ENCODE measurements at places on chromosomes 2 and 18.

DNA sequence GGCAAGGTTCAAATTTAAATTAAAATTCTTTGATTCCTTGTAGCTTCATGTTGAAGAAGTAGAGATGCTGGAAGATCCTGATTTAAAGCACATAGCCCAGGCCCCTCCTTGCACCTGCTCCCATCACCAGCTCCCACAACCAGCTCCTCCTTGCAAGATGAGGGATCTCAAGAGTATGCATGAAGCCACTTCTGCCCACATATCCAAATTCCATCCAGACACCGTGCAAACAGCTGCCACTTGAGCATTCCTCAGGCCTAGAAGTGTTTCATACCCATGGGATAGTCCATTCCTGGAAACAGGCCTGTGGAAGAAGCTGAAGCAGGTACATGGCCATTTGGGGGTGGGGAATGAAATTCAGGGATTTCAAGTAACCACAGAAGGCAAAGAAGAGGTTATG is 32.4 kb upstream of the ITPRID2 start:
- DNase-seq: no peak

DNA sequence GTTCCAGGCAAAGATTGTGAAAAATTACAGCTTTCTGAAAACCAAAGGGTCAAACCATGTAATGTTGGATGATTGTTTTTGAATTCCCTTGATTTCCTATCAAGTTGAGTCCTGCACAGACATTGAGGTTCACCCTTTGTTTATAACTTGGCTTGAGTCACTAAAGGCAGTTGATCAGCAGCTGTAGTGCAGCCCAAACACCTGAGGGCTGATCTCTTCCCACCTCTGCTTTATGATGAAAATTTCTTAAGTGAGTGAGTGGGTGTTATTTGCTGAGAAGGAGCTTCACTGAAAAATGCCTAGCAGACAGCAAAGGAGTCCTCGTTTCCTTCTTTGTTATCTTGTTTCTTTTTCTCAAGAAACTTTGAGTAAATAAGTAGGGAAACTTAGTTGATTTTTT is 31.9 kb upstream of the BMPR2 start:
- no peak for DNase-seq

DNA sequence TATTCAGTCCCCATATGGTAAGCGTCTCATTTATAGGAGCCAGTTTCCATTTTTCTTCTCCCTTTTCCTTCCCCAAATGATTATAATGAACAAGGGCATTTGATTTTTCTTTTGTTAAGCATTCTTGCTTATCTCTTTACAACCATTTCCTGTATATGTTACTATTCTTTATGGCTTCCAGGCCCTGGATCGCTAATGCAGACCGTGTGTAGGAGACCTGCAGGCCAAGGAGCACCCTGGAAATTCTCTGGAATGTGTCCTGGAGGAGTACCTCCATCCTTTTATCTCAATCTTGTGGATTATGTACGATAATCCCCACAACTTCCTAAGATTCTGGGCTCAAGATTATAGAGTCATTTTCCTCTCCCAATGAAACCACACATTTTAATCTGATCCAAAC is 439.6 kb upstream of the MMADHC start:
- DNase-seq: no peak

DNA sequence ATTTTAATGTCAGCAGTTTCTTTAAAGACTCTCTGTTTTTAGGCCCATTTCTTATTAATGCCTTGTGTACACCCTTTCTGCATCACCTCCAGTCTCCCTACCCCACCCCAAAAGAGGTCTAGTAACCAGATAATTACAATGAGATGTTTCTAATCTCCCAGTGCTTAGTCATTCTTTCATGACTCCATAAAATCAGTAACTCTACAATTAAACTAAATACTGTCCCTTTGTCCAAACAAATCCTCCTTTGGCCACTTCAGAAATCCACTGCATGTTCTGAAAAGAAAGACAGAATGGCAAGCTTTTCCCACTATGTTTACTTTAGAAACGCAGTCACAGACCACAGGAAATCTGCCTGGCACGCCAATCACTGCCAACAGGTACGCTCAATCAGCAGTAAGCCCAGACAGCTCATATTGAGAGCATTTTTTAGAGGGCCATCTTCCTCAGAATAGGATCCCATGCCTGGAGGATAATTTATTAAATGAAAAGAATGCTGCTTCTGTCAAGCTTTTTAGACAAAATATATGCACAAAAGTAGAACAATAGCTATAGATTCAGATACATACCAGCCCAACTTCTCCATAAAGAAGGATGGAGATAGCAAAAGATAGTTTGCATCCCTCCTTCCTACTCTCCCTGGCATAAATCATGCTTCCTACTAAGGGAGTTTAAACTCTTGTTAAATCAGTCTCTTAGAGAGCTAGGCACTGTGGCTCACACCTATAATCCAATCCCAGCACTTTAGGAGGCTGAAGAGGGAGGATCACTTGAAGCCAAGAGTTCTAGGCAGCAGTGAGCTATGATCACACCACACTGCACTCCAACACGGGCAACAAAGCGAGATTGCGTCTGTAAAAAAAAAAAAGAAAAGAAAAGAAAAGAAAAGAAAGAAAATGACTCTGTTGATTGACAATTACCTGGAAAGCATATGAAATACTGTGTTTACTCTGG is 14.6 kb downstream of the CLASP1 start:
- DNase-seq: no peak

DNA sequence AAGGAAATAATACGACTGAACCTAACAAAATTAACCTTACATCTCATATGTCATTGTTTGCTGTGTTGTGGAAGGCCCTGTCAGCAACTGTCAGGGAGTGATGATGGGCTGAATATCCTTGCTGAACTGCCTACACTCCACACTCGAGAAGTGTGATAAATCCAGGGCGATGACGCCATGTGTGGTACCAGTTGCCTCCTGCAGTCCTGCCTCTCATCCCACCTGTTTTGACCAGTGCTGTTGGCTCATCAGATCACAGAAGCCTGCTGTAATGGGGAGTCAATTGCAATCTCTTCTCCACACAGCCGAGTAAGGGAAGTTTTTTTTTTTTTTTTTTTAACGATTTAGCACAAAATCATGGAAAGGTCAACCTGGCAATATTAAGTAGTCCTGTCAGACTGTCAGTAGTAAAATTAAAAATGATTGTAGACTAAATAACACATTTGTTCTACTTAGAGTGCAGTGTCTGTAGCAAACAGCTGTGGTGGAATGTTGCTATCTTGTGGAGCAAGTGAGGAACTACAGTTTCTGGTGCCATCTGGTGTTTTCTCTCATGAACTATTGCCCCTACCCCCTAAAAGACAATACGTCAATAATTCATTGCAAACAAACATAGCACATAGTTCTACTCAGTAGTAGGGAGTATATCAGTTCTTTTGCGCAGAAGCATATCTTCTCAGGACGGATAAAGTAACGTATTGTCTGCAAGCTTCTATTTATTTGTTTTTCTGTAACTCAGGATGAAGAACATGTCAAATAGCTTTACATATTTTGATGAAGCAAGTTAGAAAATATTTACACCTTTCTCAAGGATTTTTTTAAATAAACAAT is 347.6 kb downstream of the CTNNA2 start:
- no peak for DNase-seq

DNA sequence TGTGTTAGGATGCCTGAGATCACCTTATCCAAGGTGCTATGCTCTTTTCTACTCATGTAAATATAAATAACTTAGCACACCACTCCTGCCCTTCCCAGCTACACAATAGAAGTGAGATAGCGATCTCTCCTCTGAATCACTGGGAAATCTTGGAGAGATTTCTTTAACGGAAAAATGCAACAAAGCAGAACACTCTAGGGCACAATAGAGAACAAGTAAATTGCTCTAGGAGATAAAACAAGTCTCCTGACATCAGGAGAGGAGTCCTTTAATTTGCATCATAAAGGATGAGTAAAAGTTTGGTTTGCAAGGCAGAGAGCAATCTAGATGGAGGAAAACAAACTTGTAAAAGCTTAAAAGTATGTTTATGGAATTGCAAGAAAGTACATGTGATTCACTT is 224.1 kb downstream of the PAX3 start:
- DNase-seq: no peak

- DNase-seq: no peak
Measured at GRCh38 chr18:59954755-59955156, 55.0 kb downstream of the PMAIP1 start.

- DNase-seq: no peak
Measured at GRCh38 chr2:160209516-160209856, 9.4 kb upstream of the ITGB6 start.

Data from right forelimb (tissue), 1 donor.